ENCODE measurements at places on chromosomes 1 and 21.
A peak's percentile ranks its signal among the peaks of the same experiment; 100 is the strongest.

DNA sequence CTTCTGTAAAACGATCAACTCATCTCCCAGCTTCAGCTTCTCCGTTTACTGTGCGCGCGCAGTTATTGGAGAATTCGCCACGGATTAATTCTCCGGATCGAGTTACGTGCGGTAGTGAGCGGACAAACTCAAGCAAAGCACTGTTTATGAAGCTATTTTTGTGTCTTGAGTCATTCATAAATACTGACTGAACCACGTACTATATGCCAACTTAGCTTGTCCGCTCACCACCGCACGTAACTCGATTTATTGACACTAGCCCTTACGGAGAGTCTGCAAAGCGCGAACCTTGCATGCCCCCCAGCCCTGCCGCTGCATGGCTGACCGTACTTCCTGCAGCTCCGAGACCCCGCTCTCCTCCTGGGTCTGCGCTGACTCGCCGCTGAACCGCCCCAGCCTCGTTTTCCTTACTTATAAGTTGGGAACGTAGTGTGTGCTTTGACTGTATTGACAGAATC lies 773 bp downstream of the CHD1L start:
- no peak for DNase-seq

GRCh38 chr1:207959910-207960309 lies 49.0 kb upstream of the CD34 start:
- DNase-seq, result no peak

DNA sequence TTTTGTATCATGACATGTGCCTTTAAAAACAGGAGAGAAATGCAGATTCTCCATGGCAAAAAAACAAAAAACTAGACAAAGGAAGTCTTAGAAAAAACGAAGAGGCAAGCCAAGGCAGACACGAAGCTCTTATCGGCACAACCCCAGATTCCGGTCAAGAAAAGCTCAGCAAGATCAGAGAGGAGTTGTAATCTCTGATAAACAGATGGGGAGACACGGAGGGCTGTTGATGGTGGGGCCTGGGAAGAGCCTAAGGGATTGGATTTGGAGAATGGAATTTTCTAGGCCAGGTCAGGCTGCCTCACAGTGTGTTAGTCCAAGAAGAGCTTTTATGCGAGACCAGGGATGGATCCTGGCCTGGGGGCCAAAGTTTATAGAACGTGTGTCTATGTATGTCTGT lies 96.2 kb upstream of the AKT3 start:
- DNase-seq, result no peak

GRCh38 chr1:237041795-237042525 lies at the start of gene RYR2:
RYR2 (plus strand) TSS chr1:237042184; CDS start chr1:237042522, 338 bp downstream.
- DNase-seq, result no peak

GRCh38 chr1:18927082-18927653 lies 24.8 kb upstream of the ALDH4A1 start:
- DNase-seq, result no peak

DNA sequence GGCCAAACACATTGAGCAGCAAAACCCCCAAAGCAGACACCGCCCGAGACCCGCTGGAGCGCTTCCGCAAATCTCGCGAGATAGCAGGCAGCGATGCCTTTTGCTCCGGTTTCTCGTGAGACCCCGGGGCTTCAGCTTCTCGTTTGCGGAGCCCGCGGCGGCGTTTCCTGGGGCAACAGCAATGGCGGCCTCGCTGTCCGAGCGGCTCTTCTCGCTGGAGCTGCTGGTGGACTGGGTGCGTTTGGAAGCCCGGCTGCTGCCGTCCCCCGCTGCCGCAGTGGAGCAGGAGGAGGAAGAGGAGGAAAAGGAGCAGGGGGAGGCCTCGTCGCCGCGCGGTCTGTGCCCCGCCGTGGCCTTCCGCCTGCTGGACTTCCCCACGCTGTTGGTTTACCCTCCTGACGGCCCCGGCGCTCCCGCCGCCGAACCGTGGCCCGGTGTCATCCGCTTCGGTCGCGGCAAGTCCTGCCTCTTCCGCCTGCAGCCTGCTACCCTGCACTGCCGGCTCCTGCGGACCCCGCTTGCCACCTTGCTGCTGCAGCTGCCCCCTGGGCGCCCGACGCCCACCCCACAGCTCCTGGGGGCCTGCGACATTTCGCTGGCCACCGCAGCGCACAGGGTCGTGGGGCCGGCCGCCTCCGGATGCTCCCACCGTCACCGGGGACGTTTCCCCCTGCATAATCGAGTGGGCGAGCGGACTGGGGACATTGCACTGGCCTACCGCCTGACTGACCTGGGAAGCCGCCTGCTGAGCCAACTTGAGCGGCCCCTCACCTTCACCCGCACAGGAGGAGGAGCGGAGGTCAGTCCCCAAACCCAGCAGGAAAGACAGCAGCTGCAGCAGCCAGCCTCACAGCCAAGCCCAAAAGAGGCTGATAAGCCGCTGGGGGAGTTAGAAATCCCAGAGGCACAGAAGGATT lies at the start of gene MAP10:
TSS of gene MAP10 (plus strand) at position 148 of the 917 bp plus-strand sequence. CDS start at position 182, 34 bp downstream.
- no peak for DNase-seq

- DNase-seq, result no peak
Observed at GRCh38 chr1:148160048-148160342, 7.9 kb upstream of the NBPF11 start.

GRCh38 chr1:108059945-108060344 lies 95.0 kb upstream of the VAV3 start:
- DNase-seq, result no peak

- no peak for DNase-seq
Observed at GRCh38 chr1:226602186-226603021, 53.8 kb downstream of the STUM start.

- no peak for DNase-seq
Observed at GRCh38 chr1:29749024-29749945, 513.0 kb downstream of the PTPRU start.

GRCh38 chr1:198054510-198054909 lies 102.3 kb upstream of the NEK7 start:
- no peak for DNase-seq

DNA sequence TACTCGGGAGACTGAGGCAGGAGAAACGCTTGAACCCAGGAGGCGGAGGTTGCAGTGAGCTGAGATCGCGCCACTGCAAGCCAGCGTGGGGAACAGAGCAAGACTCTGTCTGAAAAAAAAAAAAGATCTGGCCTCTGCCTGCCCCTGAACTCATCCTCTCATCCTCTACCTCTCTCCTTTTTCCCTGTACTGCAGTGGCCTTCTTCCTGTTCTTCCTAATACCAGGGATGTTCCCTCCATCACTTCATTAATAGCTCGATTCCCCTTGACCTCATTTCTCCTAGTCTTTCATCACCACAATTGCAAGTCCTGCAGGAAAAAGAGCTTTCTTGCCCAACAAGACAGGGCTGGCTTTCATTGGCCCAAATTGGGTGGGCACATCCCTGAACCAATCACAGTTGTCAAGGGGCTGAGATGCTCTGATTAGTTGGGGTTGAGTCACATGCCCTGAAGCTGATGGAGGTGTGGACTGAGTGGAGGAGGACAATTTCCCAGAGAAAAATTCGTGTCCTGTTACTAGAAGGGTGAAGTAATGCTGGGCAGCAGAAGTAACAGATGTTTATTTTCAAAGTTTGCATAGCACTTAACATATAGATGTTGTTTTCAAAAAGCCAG lies 86.8 kb upstream of the PUM1 start:
- DNase-seq, result peak; percentile 28

DNA sequence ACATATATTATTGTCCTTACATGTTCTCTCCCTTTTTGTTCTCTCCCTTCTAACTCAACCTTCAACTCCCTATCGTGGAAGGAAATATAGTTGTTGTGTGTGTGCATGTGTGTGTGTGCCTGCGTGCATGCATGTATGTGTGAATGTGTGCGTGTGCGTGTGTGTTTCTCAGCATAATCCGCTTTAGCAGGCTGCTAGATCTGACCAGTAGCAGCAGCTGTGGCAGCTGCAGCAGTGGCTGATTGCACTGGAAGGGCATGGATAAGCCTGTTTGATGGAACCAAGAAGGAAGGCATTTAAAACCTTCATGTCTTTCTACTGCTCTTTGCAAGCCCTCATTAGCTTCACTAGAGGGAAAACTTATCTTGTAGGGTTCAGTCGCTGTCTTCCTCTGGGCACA lies 65.6 kb upstream of the IRF2BP2 start:
- no peak for DNase-seq

- no peak for DNase-seq
Observed at GRCh38 chr1:178371933-178372388, 124.8 kb downstream of the CLEC20A start.

DNA sequence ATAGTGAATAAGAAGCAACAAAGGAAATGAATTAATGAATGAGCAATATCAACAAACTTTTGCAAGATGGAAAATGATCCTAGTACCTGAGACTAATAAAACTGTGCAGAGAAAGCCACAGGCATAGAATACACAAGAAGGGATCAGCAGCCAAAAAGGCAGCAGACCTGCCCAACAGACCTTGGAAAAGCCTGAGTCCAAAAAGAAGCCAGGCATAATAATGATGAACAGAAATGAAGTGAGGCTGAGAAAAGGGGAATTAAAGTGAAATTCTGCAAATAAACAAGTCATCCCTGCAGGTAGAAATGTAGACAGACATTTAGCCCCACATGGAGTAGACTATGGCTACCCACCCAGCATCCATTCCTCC lies 10.3 kb upstream of the PHTF1 start:
- DNase-seq, result no peak

DNA sequence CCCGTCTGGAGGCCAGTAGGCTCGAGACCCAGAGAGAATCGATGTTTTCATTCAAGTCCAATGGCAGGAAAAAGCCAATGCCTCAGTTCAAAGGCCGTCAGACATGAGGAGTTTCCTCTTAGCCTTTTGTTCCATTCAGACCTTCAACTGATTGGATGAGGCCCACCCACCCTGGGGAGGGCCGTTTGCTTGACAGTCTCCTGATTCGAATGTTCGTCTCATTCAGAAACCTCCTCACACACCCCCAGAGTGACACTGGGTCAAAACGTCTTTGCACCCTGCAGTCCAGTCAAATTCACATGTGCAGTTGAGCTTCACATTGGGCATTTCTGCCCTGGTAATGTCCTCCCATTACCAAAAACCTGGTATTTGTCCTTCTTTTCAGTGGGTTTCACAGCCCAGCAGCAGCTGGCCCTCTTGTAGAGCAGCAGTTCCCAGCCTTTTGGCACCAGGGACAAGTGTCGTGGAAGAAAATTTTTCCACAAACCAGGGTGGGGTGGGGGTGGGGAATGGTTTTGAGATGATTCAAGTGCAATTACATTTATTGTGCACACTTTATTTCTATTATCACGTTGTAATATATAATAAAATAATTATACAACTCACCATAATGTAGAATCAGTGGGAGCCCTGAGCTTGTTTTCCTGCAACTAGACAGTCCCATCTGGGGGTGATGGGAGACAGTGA lies 40.1 kb downstream of the RSPH1 start:
- no peak for DNase-seq

GRCh38 chr21:41065539-41065938 lies 102.4 kb upstream of the BACE2 start:
- DNase-seq, result no peak

- no peak for DNase-seq
Observed at GRCh38 chr1:219790834-219791615, 137.3 kb downstream of the SLC30A10 start.

DNA sequence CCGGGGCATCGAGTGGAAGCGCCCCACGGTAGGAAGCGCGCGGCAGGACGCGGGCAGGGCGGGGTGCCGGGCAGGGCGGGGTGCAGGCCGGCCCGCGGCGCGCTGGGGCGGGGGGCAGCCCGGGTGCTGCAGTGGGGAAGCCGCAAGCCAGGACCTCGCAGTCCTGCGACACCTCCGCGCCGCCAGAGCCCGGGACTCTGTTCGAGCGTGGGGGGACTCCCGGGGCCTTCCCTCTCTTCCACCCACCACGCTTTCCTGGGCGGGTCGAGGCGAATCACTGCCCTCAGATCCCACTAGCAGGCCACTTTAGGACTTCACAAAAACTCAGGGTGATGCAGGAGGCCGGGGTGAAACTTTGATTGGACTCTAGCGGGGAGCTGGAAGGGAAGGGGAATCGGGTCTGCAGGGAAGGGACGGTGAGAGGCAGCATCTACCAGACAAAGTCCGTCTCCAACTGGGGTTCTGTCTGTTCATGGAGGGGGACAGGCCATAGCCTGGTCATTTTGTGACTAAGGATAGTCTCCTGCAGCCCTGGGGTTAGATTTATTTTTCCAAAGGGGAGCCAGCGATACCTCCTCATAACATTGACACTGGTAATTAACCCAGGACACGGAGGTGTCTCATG lies 623 bp downstream of the CAPN2 start:
- DNase-seq, result no peak

- no peak for DNase-seq
Observed at GRCh38 chr1:151916726-151917370, 7.5 kb upstream of the THEM4 start.

DNA sequence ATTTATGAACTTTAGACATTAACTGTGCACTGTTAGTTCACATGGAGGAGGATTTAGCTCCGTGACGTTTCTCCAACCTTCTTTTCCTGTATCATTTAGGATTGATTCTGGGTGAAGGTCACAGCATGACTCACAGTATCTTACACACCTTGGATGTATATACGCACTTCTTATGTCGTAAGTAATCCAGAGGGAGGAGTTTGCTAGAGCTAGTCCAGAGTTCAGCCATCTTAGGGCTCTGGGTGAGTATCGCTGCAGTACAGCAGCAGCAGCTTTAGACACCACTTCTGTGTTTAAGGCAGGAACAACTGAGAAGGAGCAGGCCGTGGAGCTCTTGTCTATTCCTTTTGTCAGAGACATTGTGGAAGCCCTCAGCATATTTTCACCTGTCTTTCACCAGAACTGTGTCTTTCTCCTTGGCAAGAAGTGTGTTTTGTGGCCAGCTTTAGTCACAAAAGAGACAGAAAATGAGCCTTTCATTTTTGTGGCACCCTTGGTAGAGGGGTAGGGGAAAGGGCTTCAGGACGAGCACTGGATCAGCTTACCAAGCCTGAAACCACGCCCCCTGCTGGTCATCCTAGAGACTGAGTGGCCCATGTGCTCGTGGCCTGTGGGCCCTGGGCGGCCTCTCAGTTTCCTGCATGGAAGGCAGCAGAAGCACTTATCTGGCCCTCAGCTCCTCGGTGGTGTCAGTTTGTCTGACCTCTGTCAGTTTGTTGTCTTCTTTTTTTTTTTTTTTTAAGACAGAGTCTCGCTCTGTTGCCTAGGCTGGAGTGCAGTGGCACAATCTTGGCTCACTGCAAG lies 64.0 kb downstream of the ADARB1 start:
- peak; percentile 68 for DNase-seq

- DNase-seq, result no peak
Observed at GRCh38 chr21:27112186-27112585, 145.3 kb upstream of the ADAMTS5 start.

DNA sequence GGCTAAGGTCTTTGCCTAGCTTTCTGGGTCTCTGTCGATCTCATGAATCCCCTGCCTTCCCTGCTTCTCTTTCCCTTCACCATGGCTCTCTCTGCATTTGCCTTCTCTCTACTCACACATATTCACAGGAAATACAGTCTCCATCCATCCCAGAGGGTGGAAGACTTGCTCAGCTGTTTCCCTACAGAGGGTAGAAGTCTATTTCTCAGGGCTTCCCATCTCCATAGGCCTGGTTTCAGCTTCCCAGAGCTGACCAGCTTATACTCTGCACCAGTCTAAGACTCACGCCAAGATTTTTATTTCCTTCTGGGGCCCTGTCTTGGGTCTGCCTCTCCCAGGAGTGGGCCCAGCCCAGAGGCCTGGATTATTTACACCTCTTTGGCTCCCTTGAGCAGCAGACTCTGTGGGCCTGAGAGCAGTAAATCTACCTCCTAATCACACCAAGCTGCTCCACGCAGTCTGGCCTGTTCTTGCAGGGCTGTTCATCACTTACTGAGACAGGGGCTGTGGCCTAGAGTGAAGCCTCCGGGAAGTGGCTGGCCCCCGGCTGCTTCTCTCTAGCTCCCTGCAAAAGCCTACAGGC lies 102.5 kb downstream of the PLXNA2 start:
- DNase-seq, result no peak

All from Jurkat, Clone E6-1 (cell line).